ENCODE measurements at places on chromosomes 13 and 19. TPM values are rescaled to one million over a fixed set of nuclear protein-coding genes. Genes with fewer than 3 reads are reported as not detected.
A peak's percentile ranks its signal among the peaks of the same experiment; 100 is the strongest.

GRCh38 chr13:38872693-38873092 lies 117.9 kb downstream of the STOML3 start:
- peaks cover 25% of the 10 kb centered on the region for H3K4me1 ChIP-seq
- no peak overlapping the region for H3K27ac ChIP-seq
- no peak overlapping the region for H3K4me3 ChIP-seq
- H3K36me3 ChIP-seq, result peaks cover 8% of the 10 kb centered on the region

The OR7C1 gene
- total RNA-seq, result not detected

The MISP3 gene
- total RNA-seq, result 0.98 TPM

The COMP gene
- 0.16 TPM for total RNA-seq

The ZNF846 gene
- total RNA-seq, result 30.4 TPM

GRCh38 chr19:34985249-34986022 lies 14.7 kb upstream of the GRAMD1A start:
- peaks cover 10% of the 10 kb centered on the region for H3K27me3 ChIP-seq
- peak overlapping the region; percentile 43 for H3K27ac ChIP-seq
- H3K36me3 ChIP-seq, result no peaks in the 10 kb centered on the region

The CABP5 gene
- not detected for total RNA-seq

- no peaks in the 10 kb centered on the region for H3K27me3 ChIP-seq
- H3K4me3 ChIP-seq, result no peak overlapping the region
- DNase-seq, result no peak
- H3K36me3 ChIP-seq, result no peaks in the 10 kb centered on the region
- H3K27ac ChIP-seq, result peak overlapping the region; percentile 48
Measured at GRCh38 chr13:45325806-45326205, 15.2 kb downstream of the TPT1 start.

- DNase-seq, result no peak
- H3K36me3 ChIP-seq, result no peaks in the 10 kb centered on the region
- no peaks in the 10 kb centered on the region for H3K4me1 ChIP-seq
- H3K27ac ChIP-seq, result no peak overlapping the region
Measured at GRCh38 chr13:51033421-51034185, 77.5 kb downstream of the C13orf42 start.

- H3K4me3 ChIP-seq, result peak within 1 kb of the TSS; percentile 86
- peaks cover 23% of the 10 kb centered on the region for H3K4me1 ChIP-seq
- H3K27ac ChIP-seq, result peak within 1 kb of the TSS; percentile 84
- peaks cover 14% of the 10 kb centered on the region for H3K36me3 ChIP-seq
- DNase-seq, result peak; percentile 83
Measured at GRCh38 chr19:53132141-53132991, at the start of gene ZNF415. Gene ZNF415 (minus strand): TSS chr19:53132910. CDS start chr19:53122676, 10,234 bp downstream.

DNA sequence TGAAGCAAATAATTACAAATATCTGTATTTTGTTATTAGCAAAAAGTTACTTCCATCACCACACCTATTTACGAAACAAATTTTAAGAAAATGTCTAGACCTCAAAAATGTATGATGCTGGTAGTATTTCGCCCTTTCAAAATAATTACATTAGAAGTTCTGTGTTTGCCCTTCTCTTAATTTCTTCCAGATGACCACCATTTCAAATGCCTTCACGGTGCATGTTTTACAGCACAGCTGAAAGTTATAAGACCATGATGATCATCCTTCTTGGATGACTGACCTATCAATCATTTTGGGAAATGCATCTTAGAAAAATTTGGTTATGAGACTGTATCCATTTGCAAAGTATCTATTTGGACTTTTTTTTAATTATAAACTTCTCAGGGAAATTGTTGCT lies 390.8 kb downstream of the SLITRK6 start:
- no peaks in the 10 kb centered on the region for H3K27me3 ChIP-seq
- H3K4me1 ChIP-seq, result no peaks in the 10 kb centered on the region
- no peaks in the 10 kb centered on the region for H3K36me3 ChIP-seq
- DNase-seq, result no peak

The SNRPA gene
- total RNA-seq, result 111 TPM

DNA sequence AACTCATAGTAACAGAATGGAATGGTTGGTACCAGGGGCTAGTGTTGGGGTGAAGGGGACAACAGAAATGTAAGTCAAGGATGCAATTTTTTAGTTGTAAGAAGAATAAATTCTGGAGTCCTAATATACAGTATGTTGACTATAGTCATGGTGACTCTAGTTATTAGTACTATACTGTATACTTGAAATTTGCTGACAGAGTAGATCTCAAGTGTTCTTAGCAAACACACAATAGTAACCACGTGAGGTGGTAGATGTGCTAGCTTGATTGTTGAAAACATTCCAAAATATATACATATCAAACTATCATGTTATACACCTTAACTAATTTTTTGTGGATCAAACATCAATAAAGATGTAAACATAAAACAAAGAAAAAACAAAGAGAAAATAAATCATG lies 1345.1 kb upstream of the PCDH20 start:
- no peak overlapping the region for H3K27ac ChIP-seq
- DNase-seq, result no peak
- H3K36me3 ChIP-seq, result no peaks in the 10 kb centered on the region
- no peaks in the 10 kb centered on the region for H3K27me3 ChIP-seq
- no peak overlapping the region for H3K4me3 ChIP-seq
- no peaks in the 10 kb centered on the region for H3K4me1 ChIP-seq

The CFD gene
- 3.5 TPM for total RNA-seq

DNA sequence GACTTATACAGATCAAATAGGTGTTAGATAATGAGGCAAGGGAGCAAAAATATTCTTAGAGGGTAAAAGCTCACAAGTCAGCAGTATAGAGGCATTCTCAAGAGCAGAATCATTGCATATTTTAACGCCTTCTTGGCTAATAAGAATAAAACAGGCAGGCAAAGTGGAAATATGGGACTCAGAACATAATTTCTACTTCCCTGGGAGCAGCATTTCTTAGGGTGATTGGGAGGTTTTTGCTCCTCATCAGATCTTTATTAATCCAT lies 39.6 kb downstream of the LHFPL6 start:
- no peak overlapping the region for H3K27ac ChIP-seq
- H3K36me3 ChIP-seq, result no peaks in the 10 kb centered on the region
- no peak for DNase-seq
- H3K27me3 ChIP-seq, result no peaks in the 10 kb centered on the region
- H3K4me3 ChIP-seq, result no peak overlapping the region

DNA sequence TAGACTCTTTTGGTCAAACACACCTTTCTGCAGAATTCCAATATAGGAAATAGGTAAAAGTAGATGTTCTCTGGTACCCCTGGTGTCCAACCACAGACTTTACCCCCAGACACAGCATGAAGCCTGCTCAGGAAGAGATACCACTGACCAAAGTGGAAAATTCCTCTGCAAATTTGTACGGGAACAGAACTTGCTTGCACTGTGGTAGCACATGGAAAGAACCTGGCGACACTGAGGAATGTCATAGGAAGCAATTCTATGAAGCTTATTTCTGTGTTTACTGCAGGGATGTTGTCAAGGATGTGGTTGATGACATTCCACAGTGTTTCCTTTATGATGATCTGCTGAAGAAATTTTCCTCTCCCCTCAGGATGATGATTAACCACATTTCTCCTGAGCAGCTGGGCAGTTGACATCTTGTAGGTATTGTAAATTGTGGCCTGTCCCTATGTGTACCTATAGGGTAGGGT lies 48.9 kb upstream of the TNFSF11 start:
- H3K27ac ChIP-seq, result no peak overlapping the region
- H3K4me1 ChIP-seq, result peaks cover 16% of the 10 kb centered on the region
- H3K4me3 ChIP-seq, result no peak overlapping the region
- DNase-seq, result no peak

DNA sequence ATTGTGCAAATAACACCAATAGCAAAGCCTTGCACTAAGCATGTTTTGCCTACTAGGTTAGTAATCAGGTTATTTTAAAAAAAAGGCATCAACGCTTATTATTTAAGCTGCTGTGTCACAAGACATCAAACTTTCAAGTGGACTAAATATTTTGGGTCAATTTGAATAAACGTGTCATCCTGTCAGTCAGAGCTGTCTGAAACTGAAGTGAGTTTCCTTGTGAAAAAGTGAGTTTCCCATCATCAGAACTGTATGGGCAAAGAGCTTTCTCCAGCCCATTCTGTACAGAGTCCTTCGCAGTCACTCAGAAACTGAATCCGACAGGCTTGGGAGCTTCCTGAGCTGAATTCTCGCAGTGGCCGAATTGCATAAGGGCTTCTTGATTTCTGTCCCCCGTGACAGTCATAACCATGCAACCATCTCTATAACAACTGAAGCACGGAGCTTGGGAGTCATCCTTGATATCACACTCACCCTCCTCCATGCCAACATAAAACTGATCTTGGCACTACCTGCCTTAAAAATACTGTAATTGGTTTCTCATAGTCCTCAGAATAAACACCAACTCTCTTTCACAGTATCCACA lies 139.8 kb downstream of the MIPEP start:
- H3K27ac ChIP-seq, result no peak overlapping the region
- DNase-seq, result no peak
- peaks cover 41% of the 10 kb centered on the region for H3K4me1 ChIP-seq
- peaks cover 3% of the 10 kb centered on the region for H3K27me3 ChIP-seq
- no peaks in the 10 kb centered on the region for H3K36me3 ChIP-seq

The CYP4F3 gene
- not detected for total RNA-seq

All from mesothelial cell of epicardium (in vitro differentiated cells).